ENCODE measurements at places on chromosomes 4 and X. TPM values are rescaled to one million over a fixed set of nuclear protein-coding genes. Genes with fewer than 3 reads are reported as not detected.

The PLK4 gene
- total RNA-seq = 8.2 TPM

The PAK3 gene
- 102 TPM for total RNA-seq

The FRMPD4 gene
- total RNA-seq = 26.5 TPM

The TEX13D gene
- not detected for total RNA-seq

The GASK1B gene
- 6.1 TPM for total RNA-seq

The DGKK gene
- total RNA-seq = 0.41 TPM

The LRRC66 gene
- total RNA-seq = 0.41 TPM

The STK26 gene
- total RNA-seq = 0.82 TPM

The TMEM271 gene
- total RNA-seq = 15.9 TPM

The CHRDL1 gene
- 23.2 TPM for total RNA-seq

All from frontal cortex (tissue), 4 donors.